ENCODE measurements at places on chromosomes 3 and 15.

- peak; percentile 75 for DNase-seq
These were observed 151.2 kb downstream of the MYRIP start for GRCh38 chr3:39960515-39961191.

DNA sequence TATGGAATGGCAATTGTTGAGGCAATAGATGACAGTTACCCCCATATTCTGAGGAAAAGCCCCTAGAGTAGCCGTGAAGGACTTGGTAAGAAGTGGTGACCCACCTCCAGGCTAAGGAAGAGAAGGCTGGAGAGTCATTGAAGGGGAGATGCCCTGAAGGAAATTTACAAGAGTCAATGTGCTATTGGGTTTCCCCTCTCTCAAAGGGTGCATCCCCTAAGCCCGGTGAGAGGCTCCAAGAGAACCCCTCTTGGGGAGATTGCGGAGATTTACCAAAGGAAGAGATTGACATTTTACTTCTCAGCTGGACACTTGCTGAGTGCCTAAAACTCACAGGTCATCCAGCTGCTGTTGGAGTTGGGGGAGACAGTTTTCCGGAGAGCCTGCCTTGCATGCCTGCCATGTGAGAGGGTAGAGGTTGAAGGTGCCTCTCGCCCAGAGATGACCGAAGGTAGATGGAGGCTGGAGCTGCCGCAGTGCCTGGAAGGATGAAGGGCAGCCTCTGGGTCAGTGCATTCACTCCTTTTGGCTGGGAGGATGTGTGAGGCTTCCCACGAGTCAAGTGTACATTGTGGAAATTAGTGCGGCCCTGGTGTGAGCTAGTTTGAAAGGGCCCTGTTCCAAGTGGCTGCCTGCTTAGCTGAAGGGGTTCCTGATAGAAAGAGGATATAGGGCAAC is 30.7 kb downstream of the MESD start:
- no peak for DNase-seq

GRCh38 chr3:49248840-49249227 is 28.2 kb downstream of the C3orf62 start:
- peak; percentile 28 for DNase-seq

DNA sequence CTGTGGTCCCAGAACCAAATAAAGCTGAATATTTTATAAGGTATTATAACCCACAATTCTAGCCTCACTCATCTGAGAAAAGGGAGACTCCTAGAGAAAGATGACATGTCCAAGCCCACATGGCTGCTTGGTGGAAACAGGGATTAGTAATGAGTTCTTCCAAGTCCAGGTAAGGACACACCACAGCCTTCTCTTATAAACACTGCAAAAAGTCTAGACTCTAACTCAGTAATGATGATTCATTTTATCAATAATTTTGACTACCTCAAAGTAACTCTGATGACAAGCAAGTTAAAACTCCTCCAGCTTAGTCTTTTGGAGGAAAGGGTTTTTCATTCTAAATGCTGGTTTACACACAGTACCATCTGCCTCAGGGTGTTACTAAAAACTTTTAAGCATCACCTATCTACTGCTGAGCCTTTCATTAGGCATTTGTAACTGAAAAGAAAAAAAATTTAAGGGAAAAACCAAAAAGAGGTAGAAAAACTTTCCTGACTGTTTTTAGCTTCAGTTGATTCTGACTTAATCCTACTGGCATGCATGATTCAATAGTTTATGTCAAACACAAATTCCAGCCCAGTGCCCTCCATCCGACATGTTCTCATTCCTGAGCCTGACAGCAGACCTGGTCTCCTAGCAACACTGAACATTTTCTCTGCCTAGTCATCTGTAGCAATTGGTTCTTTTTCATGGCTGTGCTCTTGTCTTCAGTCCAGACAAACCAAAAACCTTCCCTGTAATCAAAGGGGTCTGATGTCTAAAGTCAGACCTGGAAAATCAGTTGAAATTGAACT is 43.9 kb downstream of the P3H2 start:
- DNase-seq: no peak

DNA sequence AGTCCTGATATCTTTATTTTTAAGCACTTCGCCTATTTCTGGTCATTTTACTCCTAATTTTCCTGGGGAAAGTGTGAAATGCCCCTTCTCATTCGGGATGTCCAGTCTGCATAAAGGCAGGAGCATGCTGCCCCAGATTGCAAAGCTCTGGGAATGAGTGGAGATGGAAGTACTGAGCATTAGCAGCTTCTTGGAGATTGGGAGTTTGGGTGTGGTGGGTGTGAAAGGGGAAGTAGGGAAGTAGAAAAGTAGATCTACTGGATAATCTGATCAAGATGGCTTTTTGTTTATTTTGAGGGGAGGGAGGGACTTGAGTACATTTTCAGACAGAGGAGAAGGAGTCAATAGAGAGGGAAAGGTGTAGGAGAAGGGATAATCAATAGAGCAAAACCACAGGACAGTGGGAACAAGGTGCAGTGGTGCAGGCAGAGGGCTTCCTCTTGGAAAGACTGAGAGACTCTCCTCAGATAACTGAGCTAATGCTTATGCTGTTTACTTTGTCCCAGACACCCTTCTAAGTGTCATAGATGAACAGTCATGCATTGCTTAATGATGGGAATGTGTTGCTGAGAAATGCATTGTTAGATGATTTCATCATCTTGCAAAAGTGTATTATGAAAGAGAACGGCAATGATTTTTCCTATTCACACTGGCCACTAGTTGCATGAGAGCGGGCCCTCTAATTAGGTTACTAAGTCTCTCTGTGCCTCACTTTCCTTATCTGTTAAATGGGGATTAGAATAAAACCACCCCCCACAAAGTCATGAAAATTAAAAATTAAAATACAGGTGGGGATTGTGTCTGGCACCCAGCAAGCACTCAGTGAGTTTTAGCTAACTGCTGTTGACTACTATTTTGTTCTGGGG is 45.5 kb downstream of the PHLDB2 start:
- DNase-seq: no peak

GRCh38 chr15:66623801-66624453 is 58.1 kb upstream of the LCTL start:
- no peak for DNase-seq

- no peak for DNase-seq
These were observed 696.0 kb downstream of the ZNF385D start for GRCh38 chr3:21055015-21055414.

GRCh38 chr3:172537507-172538158 is 14.4 kb upstream of the TNFSF10 start:
- DNase-seq: no peak

GRCh38 chr15:101156509-101157159 is 95.2 kb downstream of the CHSY1 start:
- no peak for DNase-seq

- DNase-seq: no peak
These were observed 95.7 kb upstream of the CHRM5 start for GRCh38 chr15:33872416-33873106.

- no peak for DNase-seq
These were observed 81.6 kb downstream of the BOC start for GRCh38 chr3:113292933-113293332.

DNA sequence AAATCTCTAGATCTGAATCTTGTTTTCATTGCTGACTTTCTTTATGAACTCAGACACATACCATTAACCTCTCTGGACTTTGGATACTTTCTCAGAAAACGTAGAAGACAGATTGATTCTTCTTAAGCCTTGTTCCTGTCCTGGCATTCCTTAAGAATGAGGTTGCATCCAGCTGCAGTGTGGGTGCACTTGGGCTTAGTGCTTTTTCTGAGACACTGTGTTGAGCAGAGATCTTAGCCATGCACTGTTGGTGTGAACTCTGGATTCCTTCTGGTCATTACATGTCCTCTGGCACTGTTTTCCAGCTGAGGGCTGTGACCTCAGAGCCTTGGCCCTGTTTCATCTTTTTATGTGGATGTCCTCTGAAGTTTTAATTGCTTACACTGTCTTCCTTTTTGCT is 428.3 kb downstream of the CNTN4 start:
- DNase-seq: no peak

DNA sequence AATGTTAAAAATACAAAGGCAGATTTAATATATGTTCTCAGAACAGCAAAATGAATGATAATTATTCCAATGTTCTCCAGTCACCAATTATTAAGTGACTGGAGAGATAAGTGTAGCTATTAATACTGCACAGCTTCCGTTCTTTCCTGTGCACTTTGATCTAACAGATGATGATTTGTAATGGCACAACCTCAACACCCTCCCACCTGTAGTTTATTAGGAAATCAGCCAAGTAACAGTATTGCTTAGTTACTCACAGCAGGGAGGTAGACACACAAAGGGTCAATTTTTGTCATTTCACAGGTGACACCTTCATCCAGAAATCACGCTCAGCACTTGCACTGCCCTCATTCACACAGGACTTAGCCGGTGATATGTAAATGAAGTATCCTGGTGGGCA is 688.1 kb downstream of the EPHA3 start:
- no peak for DNase-seq

GRCh38 chr3:112090887-112091586 is 4.8 kb downstream of the C3orf52 start:
- no peak for DNase-seq

DNA sequence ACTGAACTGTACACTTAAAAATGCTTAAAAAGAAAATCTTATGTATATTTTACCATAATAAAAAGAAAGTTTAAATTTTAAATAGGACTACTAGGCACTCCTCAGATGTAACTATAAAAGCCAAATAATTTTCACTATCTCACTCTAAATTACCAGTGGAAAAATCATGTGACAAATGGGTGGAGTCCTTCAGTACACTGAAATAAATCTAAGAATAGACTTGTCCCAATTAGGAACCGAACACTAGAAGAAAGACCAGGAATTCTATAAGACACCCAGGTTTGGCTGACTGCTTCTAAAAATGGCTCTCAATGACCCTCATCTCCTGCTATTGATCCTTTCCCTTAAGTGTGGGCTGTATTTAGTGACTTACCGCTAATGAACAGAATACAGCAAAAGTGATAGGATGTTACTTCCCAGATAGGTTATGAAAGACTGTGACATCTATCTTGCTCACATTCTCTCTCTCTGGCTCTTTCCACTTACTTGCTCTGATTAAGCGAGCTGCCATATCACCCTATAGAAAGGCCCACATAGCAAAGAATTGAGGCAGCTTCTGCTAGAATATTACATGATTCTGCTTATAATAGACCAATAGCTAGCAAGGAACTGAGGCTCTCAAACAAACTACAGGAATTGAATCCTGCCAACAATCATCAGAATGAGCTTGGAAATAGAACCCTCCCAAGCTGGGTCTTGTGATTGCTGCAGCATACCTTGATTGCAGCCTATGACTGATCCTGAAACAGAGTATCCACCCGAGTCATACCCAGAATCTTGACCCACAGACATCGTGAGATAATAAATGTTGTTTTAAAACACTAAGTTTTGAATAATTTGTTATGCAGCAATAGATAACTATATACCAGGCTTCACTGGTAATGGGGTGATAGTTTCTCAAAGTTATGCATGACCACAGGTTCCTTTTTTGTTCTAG is 16.9 kb downstream of the TTBK2 start:
- no peak for DNase-seq

DNA sequence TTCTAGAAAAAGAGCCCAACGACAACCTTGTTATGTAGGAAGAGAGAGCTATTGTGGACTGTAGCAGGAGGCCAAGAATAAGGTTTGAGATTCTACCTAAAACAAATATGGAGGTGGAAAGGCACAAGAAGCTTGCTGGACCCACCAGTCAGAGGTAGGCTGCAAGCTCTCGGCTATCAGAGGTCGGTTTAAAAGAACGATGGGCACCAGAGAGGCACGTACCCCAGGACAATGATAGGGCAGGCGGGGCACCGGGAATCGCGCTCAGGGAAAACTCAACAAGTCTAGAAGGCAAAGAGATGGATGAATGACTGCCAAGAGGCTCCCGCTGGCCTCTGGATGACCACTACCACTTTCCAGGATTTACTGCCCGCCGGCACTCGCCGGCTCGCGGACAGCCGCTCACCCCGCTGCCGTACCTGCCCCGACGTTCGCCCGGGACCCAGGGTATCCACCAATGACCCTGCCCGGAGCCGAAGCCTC is 1.1 kb downstream of the HDGFL3 start:
- DNase-seq: no peak

DNA sequence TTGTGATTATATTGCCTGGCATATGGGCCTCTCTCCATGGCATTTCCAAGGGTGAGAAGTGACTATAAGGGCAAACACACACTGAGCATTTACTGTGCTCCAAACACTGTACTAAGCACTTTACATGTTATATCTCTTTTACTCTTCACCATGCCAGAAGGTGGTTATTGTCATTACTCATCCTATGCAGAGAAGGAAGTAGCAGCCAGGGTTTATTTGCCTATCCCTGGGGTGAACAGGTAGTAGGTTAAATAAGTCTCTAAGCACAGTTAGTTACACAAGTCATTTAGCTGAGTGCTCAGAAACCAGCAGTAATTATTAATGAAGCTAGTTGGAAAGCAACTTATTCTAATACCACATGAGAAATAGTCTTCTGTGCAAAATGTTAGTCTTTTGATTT is 109.9 kb upstream of the SYNPR start:
- DNase-seq: no peak

DNA sequence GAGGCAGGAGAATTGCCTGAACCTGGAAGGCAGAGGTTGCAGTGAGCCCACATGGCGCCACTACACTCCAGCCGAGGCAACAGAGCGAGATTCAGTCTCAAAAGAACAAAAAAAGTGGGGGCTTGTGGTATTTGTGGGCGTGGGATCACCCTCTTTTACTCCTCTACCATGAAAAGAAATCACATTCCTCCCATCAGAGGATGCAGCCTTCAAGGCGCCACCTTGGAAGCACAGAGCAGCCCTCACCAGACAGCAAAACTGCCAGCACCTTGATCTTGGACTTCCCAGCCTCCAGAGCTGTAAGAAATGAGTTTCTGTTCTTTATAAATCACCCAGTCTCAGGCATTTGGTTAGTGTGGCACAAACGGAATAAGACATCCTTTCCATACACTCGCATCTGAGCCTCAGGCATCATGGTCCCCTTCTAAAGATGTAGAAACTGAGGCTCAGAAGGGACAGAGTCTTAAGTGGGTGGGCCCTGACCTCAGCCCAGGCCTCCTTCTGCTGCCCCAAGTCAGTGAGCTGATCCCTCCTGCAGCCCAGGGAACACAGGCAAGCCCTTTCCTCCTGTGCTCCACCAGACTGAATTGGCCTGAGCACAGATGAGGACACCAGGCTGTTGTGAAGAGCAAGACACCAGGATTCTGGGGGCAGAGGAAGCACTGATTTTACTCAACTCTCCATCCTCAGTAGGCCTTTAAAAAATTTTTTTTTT is 201.7 kb upstream of the LINGO1 start:
- no peak for DNase-seq

GRCh38 chr3:9196020-9196419 is 53.4 kb downstream of the SRGAP3 start:
- DNase-seq: no peak

DNA sequence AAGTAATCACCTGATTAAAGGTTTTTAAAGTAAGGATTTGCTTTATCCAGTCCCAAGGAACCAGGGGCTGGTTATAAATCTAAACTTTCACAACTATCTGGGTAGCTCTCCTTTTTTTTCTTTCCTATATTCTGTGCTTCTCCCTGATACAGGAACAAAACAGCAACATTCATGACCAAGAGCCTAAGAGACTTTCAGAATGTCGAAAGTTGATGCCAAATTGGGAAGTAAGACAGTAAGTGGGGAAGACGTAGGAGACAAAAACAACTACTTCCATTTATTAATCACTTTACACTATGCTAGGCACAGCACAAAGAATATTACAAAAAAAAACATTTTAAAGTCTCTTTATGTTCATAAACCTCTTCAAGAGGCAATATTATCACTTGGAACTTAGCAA is 211.6 kb downstream of the MAGI1 start:
- DNase-seq: no peak

All from hematopoietic multipotent progenitor cell (in vitro differentiated cells).